Stimulated activated CD8-positive, alpha-beta memory T cell treated with anti-CD3 and anti-CD28 coated beads, Interleukin-7, amount 100 ng/mL, for 24 hours (primary cell): ENCODE measurements at places on chromosomes 1 and 21.

- DNase-seq = no peak
Observed at GRCh38 chr1:223631956-223632355, 33.5 kb downstream of the CAPN8 start.

- no peak for DNase-seq
Observed at GRCh38 chr21:16047904-16048303, 318.1 kb downstream of the USP25 start.

- DNase-seq = peak; percentile 31
Observed at GRCh38 chr1:110674337-110675059, at the start of gene KCNA3. KCNA3 (minus strand) TSS chr1:110674940; CDS start chr1:110674809, 131 bp downstream.

- no peak for DNase-seq
Observed at GRCh38 chr1:1969953-1970716, 33.5 kb downstream of the CFAP74 start.

GRCh38 chr1:197247465-197247864, 20.6 kb upstream of the CRB1 start:
- no peak for DNase-seq

- no peak for DNase-seq
Observed at GRCh38 chr1:84748364-84748763, 58.1 kb upstream of the SSX2IP start.

- DNase-seq = no peak
Observed at GRCh38 chr1:44613941-44614340, 60.3 kb downstream of the TMEM53 start.

DNA sequence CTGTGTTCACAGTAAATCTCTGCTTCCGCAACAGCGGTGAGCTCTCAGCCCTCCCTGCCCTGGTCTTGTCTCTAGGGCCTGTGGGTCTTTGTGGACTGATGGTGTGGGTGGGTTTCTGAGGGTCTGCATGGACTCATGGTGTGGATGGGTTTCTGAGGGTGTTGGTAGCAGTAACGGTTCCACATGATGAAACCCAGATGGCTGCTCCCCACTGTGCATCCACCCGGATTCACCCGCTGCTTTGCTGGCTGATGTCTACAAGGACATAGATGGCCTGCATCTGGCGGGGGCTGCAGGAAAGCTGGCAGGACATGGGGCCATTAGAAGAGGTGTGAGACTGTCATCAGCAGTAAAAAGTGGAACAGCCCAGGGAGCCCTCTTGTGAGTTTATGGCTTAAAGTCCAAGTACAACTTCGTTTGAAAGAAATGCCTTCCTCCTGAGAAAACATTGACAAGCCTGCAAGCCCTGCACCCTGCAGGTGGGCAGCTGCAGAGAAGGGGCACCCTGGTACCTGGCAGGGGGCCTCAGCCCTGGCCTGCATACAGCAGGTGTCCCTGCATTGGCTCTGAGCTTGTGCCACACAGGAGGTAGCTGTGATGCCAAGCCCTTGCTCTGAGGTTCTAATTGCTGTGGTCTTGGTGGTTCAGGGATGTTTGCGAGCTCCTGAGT, 156.9 kb upstream of the COL6A1 start:
- no peak for DNase-seq

DNA sequence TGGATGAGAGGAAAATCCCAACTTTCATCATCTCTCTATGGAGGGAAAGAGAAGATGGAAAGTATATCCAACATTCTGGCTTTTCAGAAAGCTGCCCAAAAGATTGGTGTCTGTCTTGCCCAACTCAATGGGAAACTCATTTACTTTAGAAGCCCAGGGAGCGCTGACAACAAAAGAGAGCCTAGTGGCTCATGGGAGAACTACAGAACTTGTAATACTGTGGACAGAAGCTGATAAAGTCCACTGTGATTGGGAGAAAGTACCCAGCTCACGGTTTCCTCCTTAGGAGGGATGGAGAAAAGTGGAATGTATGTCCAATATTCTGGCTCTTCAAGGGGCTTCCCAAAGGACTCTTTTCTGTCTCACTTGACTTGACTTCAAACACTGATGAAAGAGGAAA, 66.0 kb downstream of the RGS21 start:
- DNase-seq = no peak

- no peak for DNase-seq
Observed at GRCh38 chr1:202171292-202172014, 11.1 kb upstream of the PTPN7 start.

GRCh38 chr1:110783292-110783918, 89.5 kb upstream of the CD53 start:
- DNase-seq = no peak

DNA sequence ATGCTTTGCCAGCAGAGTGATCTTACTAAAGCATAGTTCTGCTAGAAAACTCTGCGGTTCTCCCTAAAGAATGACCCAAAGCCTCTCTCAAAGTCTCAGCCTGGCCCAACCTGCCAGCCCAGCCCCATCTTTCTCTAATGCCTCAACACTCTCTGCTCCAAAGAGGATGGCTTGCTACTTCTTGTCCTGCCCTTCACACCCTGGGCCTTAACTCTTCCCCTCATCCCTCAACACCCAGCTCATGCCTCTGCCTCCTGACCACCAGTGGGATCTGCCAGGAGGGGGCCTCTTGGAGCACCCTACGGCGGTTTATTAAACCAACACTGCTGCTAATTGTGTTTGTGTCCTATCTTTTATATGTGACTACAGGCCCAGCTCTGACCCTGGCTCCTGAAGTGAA, 52.4 kb downstream of the CD58 start:
- DNase-seq = no peak

DNA sequence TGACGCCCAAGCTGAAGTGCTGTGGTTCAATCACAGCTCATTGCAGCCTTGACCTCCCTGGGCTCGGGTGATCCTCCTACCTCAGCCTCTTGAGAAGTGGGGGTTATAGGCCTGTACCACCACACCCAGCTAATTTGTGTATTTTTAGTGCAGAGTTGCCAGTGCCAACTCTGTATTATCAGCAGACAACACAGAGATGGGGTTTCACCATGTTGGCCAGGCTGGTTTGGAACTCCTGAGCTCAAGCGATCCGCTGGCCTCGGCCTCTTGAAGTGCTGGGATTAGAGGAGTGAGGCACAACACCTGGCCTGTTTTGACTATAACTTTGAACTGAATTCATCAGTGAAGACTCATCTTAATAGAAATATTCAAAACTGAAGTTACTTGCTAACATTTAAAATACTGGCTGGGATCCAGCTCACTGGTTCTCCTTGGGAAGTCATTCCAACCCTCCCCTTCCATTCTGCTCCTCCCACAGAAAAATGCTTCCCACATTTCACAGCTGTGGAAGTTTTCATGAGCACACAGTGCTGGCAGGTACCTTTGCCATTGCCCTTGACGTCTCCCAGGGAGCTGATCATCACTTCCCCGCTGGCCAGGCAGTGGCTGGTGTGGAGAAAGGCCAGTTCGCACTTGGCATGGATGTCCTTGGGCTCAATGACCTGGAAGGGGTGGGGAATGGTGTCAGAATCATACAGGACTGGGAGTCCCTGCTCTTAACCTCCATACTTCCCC, 4.7 kb downstream of the SELENBP1 start:
- DNase-seq = no peak

DNA sequence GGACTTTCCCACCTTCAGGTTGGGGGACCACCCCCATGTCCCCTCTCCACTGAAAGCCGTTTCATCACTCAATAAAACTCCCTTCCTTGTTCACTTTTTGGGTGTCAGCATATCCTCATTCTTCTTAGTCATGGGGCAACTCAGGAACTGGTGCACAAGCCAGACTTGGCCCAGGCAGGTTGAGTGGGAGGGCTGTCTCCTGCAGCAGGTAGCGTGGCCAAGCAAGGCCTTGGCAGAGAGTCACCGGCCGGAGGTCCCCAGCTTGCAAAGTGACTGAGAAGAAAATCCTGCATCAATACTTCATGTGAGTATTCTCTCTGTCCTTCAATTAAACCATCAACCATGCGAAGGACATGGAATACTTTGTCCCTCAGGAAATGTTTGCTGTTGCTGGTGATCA, 148.9 kb downstream of the RHOU start:
- no peak for DNase-seq

- DNase-seq = no peak
Observed at GRCh38 chr1:91650764-91651163, 150.1 kb downstream of the CDC7 start.

- DNase-seq = no peak
Observed at GRCh38 chr1:110153407-110153950, 3.2 kb downstream of the SLC6A17 start.

DNA sequence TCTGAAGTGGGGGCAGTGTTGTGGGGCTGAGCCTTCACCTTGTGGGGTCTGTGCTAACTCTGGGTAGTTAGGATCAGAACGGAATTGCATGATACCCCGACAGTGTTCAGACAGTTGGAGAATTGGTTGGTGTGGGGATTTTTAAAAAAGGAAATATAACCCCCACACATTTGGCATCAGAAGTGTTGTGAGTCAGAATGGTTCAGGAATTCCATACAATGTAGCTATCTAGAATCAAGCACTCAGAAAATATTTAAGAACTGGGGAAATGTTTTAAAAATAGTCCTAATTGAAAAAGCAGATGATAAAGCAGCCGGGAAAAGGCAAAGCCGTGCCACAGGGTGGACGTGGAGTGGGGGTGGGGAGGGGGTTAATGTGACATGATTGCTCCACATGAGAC, 6.5 kb upstream of the S100A7 start:
- DNase-seq = no peak

DNA sequence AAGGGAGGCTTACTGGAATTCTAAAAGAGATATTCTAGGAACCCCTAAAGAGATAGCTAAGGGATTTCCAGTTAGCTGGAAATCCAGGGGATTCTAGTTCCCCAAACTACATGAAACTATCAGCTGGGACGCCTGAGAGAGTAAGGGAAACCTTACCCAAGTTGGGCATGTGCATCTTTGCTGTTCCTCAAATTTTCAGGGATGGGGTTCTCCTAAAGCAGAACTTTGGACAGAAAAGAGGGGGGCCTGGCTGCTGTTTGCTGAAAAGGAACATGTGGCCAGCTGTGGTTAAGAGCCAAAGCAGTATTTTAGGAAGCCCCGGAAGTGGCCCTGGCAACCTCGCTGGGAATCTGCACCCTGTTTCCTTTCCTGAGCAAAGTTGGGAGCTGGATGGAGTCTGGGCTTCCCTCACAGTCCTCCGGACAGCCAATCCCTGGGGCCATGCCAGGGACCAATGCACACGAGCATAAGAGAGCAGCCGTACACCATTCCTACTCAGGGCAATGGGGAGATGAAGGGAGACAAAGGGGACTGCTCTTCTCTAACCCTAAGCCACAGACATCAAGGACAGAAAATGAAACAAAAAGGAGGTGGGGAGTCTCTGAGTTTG, 154.3 kb downstream of the PLXNA2 start:
- no peak for DNase-seq

GRCh38 chr21:16742131-16742641, 770.7 kb upstream of the CXADR start:
- no peak for DNase-seq

GRCh38 chr21:33313183-33313582, 11.6 kb upstream of the IFNAR1 start:
- no peak for DNase-seq

- DNase-seq = no peak
Observed at GRCh38 chr1:226443439-226443838, 35.5 kb upstream of the PARP1 start.

GRCh38 chr1:63902844-63903589, 129.2 kb downstream of the ROR1 start:
- no peak for DNase-seq

- DNase-seq = no peak
Observed at GRCh38 chr21:29351691-29352090, 53.0 kb downstream of the BACH1 start.

GRCh38 chr1:205285381-205286101, 36.0 kb downstream of the NUAK2 start:
- no peak for DNase-seq

GRCh38 chr21:16179773-16180172, 450.0 kb downstream of the USP25 start:
- DNase-seq = no peak
